Dorsolateral prefrontal cortex (tissue), 122 donors: ENCODE measurements at places on chromosomes 2 and 18. TPM values are rescaled to one million over a fixed set of nuclear protein-coding genes. Genes with fewer than 3 reads are reported as not detected.

DNA sequence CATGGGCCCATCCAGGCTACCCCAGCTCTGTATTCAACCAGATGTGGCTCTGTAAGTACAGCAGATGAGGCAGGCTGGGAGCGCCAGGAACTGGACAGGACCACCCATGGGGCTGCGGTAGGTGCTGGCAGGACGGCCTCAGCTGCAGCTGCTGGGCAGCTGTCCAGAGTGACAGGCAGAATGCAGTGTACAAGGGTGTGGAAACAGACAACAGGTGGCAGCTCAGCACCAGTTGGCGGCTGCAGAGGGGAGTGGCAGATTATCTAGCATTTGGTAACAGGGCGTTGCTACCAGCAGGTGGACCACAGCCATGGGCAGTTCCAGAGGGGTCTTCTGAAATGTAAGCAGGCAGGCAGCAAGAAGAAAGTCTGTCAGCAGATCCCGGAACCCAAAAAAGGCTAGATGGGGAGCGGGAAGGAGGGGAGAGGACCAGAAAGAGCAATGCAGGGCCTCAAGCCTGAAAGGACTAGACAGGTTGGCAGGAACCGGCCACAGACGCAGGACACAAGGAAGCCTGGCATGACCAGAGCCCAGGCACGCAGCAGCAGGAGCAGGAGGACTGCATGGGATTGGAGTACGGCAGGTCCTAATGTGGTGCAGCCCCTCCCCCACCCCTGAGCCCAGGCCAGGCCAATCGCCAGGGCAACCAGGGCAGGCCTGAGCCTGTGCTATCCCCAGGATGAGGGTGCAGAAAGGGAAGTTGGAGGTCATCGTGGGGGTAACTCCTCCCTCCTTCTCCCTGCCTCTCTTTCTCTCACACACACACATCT, 24.7 kb downstream of the PKDCC start:
- DNase-seq = no peak

DNA sequence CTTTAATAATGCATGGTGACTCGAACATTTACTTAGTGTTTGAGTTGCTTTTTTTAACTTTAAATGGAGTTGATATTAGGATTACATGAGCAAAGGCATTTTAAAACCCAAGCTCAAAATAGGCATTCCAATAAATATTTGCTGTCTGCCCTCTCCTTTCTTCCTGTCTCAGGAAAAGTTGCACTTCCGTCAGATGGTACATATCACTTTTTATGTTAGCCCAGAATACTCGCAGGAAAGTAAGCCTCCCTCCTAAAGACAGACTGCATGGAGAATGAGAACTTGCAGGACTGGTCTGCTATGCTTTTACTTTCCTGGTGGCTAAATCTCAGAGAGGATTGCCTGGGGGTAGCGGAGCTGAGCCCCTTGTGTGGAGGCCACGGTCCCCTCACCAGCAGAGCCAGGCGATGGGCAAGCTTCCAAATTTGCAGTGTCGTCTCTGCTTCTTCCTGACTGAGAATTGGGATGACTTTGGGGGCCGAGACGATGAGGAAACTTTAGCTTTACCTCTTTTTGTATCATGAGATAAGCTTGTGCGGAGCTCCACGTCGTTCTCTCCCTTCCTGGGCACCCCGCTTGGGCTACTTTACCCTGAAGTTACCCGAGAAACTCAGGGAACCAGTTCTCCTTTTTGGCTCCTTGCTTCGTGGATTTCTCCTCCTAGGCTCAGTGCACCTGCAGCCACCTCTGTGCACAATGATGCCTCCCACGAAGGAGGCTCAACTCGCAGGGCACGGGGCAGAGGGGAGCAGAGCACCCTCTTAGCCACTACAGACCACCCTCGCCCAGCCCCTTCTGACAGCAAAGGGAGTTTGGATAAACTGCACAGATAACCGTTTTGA, 223.3 kb downstream of the SH3RF3 start:
- no peak for DNase-seq

- DNase-seq = no peak
Observed at GRCh38 chr2:241564596-241565410, 6.3 kb downstream of the BOK start.

ZFP36L2 gene
- 27.1 TPM for total RNA-seq

DNA sequence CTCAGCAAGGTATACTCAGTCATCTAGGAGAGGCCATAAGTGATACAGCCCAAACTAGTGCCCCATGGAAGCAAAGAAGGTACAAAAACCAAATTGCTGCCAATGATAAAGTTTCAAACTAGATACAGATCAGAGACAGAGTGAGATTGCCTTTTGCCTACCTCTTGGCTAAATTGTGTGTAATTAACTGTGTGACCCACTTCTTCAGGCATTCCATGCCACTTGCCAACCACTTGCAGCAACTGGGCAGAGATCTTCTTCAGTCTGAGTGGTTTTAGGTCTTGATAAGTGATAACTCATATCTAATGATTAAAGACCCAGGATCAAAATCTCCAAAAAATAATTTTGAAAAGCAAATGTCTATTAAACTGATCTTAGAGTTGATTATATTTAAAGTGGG, 21.1 kb upstream of the NABP1 start:
- DNase-seq = no peak

DNA sequence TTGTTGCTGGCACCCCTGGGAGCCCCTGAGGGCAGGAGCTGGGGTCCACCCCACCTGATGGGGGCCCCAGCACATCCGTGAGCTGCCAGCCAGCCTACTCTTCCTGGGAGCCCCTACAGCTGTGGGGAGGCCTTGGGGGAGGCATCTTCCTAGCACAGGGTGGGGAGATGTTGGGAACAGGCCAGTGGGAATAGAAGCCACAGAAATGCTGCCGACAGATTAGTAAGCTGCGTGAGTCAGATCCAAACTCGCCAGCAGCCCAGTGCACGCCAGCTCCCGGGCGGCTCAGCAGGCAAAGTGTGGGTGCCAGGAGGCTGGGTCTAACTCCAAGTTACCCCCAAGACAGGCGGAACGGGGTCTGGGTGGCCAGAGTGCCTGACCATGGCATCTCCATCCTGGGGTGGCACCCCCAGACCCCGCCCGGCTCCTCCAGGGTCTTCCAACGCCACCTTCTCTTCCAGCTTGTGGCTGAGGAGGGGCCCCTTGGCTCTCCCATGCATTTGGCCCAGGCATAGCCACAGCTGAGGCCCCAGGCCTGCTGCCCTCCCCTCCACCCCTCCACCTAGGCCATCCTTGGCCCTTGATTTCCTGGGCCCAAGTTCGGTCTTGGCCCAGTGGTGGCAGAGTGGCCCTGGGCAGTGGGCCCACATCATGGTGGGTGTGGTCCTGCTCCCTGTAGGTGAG, 15.3 kb downstream of the CROCC2 start:
- peak; percentile 50 for DNase-seq
